Activated T-cell treated with anti-CD3 and anti-CD28 coated beads, Interleukin-2, amount 50 U/mL, for 72 hours (primary cell): ENCODE measurements at places on chromosomes 5 and 9. TPM values are rescaled to one million over a fixed set of nuclear protein-coding genes. Genes with fewer than 3 reads are reported as not detected.

- H3K27ac ChIP-seq, result no peak overlapping the region
- no peak for DNase-seq
- no peaks in the 10 kb centered on the region for H3K4me1 ChIP-seq
- H3K36me3 ChIP-seq, result no peaks in the 10 kb centered on the region
Measured at GRCh38 chr5:99122976-99123375, 194.2 kb upstream of the CHD1 start.

GRCh38 chr5:179800696-179801201, 5.9 kb downstream of the MGAT4B start:
- H3K4me3 ChIP-seq, result no peak overlapping the region
- no peaks in the 10 kb centered on the region for H3K27me3 ChIP-seq
- peaks cover 40% of the 10 kb centered on the region for H3K4me1 ChIP-seq
- DNase-seq, result no peak
- H3K36me3 ChIP-seq, result no peaks in the 10 kb centered on the region

DNA sequence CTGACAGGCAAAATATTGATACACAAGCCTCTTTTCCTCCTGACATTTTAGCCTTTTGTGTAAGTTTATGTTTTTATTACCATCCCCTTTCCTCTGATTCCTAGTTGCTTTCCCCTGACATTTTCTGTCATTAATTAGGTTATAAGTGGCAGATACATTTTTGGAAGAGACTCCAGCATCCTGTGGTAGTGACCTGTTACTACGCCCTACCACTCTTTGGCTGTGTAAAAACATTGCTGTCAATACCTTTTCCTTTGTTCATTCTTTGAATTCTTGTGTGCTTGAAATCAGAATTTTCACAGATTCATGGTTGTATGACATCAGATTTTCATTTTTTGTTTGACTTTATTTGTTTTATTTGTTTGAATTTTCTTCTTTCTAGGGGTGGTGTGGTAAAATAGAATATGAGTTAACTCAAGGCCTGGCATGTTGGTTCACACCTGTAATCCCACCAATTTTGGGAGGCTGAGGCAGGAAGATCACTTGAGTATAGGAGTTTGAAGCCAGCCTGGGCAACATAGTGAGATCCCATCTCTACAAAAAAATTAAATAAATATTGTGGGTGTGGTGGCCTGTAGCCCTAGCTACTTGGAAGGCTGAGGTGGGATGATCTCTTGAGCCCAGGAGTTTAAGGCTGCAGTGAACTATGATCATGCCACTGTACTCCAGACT, 43.4 kb downstream of the UBE2R2 start:
- no peaks in the 10 kb centered on the region for H3K27me3 ChIP-seq
- H3K27ac ChIP-seq, result peak overlapping the region; percentile 64
- peaks cover 37% of the 10 kb centered on the region for H3K4me1 ChIP-seq
- H3K4me3 ChIP-seq, result no peak overlapping the region

The DBH gene
- total RNA-seq, result not detected

- H3K27me3 ChIP-seq, result no peaks in the 10 kb centered on the region
- peak; percentile 68 for DNase-seq
Measured at GRCh38 chr5:126811515-126812198, 34.7 kb downstream of the LMNB1 start.

GRCh38 chr9:5951686-5952211, 61.1 kb downstream of the MLANA start:
- no peak overlapping the region for H3K27ac ChIP-seq
- H3K36me3 ChIP-seq, result no peaks in the 10 kb centered on the region

DNA sequence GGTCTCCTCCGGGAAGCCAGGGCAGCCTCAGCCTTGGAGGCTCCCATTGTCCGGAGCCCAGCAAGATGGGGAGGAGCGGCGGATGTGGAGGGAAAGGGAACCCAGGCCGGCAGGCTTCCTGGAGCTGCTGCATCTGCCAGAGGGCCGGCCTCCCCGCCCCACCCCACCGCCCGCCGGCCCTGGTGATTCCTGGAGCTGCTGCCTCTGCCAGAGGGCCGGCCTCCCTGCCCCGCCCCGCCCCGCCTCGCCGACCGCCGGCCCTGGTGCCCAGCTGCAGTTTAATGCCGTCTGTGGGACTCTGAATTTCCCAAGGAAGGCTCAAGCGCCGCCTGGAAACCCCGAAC, 31.6 kb downstream of the EXD3 start:
- DNase-seq, result no peak
- H3K4me3 ChIP-seq, result no peak overlapping the region
- no peaks in the 10 kb centered on the region for H3K27me3 ChIP-seq
- H3K27ac ChIP-seq, result no peak overlapping the region

The WDR38 gene
- not detected for total RNA-seq

- no peak for DNase-seq
- no peaks in the 10 kb centered on the region for H3K4me1 ChIP-seq
- H3K27me3 ChIP-seq, result peaks cover 20% of the 10 kb centered on the region
- no peak overlapping the region for H3K4me3 ChIP-seq
Measured at GRCh38 chr5:54362434-54362833, 52.1 kb upstream of the ARL15 start.

The PCDHGA3 gene
- not detected for total RNA-seq

- no peak overlapping the region for H3K27ac ChIP-seq
- H3K4me1 ChIP-seq, result peaks cover 29% of the 10 kb centered on the region
- DNase-seq, result no peak
- no peaks in the 10 kb centered on the region for H3K36me3 ChIP-seq
Measured at GRCh38 chr5:87113861-87114260, 153.8 kb upstream of the RASA1 start.

- no peak overlapping the region for H3K27ac ChIP-seq
- no peaks in the 10 kb centered on the region for H3K36me3 ChIP-seq
Measured at GRCh38 chr9:137694962-137695875, 76.4 kb downstream of the EHMT1 start.

The HK3 gene
- total RNA-seq, result 0.46 TPM

DNA sequence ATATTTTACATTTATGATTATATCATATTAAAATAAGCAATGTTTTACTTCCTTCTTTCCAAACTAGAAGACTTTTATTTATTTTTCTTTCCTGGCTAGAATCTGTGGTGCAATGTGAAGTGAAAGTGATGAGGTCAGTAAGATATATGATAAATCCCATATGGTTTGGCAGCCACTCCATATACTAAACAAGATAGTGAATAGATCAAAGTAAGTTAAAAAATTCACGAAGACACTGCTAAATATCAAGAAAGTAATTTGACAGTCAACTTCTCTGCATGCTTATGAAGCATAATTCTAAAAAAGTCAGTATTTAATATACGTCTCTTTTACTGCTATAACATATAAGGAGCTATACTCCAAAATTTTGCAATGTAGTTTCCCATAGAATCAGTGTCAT, 972.8 kb downstream of the DTWD2 start:
- no peaks in the 10 kb centered on the region for H3K27me3 ChIP-seq
- H3K4me1 ChIP-seq, result no peaks in the 10 kb centered on the region
- no peak for DNase-seq
- no peak overlapping the region for H3K27ac ChIP-seq
- no peaks in the 10 kb centered on the region for H3K36me3 ChIP-seq

DNA sequence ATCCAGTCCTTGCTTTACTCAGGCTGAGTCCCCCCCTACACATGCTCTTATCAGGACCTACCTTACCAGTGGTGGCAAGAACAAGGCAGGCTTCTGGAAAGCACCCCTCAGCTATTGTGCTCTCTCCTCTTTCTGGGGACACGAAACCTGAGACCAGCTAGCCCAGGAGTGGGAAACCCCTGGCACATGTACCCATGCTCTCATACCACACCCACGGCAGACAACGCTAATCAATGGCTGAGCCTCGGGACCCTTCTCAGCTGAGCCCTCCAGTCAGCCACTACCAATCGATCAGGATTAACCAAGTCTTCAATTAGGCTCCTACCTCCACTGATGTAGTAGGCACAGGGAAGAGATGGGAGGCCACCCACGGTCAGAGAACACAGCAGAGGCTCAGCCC, 65.1 kb downstream of the VAV2 start:
- DNase-seq, result no peak
- H3K4me1 ChIP-seq, result no peaks in the 10 kb centered on the region
- H3K4me3 ChIP-seq, result no peak overlapping the region
- no peak overlapping the region for H3K27ac ChIP-seq
- no peaks in the 10 kb centered on the region for H3K27me3 ChIP-seq

GRCh38 chr9:126366366-126367011, 39.9 kb downstream of the MVB12B start:
- H3K36me3 ChIP-seq, result peaks cover 12% of the 10 kb centered on the region
- no peak overlapping the region for H3K4me3 ChIP-seq
- H3K4me1 ChIP-seq, result no peaks in the 10 kb centered on the region
- no peaks in the 10 kb centered on the region for H3K27me3 ChIP-seq

The FAM81B gene
- total RNA-seq, result not detected

- H3K27ac ChIP-seq, result no peak overlapping the region
- no peak overlapping the region for H3K4me3 ChIP-seq
- no peaks in the 10 kb centered on the region for H3K4me1 ChIP-seq
- DNase-seq, result no peak
- no peaks in the 10 kb centered on the region for H3K36me3 ChIP-seq
Measured at GRCh38 chr5:84425365-84425881, 40.7 kb upstream of the EDIL3 start.

The BARHL1 gene
- total RNA-seq, result not detected

The SURF4 gene
- total RNA-seq, result 494 TPM

- DNase-seq, result no peak
- H3K4me1 ChIP-seq, result no peaks in the 10 kb centered on the region
- H3K36me3 ChIP-seq, result no peaks in the 10 kb centered on the region
- no peaks in the 10 kb centered on the region for H3K27me3 ChIP-seq
- no peak overlapping the region for H3K27ac ChIP-seq
Measured at GRCh38 chr5:167478188-167478587, 813.3 kb upstream of the WWC1 start.

DNA sequence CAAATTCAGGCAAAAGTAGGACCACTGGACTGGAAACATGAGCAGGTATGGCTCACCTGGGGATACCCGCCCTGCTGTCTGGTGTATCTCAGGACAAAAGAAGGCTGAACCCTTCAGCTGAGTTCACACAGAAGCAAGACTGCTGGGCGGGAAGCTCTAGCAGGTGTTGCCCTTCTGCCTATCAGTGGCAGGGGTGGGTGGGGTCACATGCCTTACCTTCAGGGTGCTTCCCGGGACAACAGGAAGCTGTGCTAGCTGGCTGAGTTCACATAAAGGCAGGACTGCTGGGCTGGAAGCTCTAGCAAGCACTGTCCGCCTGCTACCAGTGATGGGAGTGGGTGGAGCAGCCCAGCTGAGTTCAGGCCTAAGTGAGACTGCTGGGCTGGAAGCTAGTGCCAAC, 498.8 kb upstream of the ZNF608 start:
- H3K4me1 ChIP-seq, result no peaks in the 10 kb centered on the region
- no peak for DNase-seq

The NME5 gene
- total RNA-seq, result not detected

The CNTFR gene
- total RNA-seq, result not detected

The DNM1 gene
- 2.4 TPM for total RNA-seq

The UNC5A gene
- total RNA-seq, result 0.23 TPM

GRCh38 chr5:162067655-162068411, at the start of gene GABRG2:
Gene GABRG2, plus strand, starts transcription at chr5:162067773. Its CDS starts 227 bp downstream, at chr5:162068000.
- H3K27me3 ChIP-seq, result no peaks in the 10 kb centered on the region
- H3K4me1 ChIP-seq, result no peaks in the 10 kb centered on the region
- H3K36me3 ChIP-seq, result no peaks in the 10 kb centered on the region
- H3K27ac ChIP-seq, result no peak within 1 kb of the TSS

DNA sequence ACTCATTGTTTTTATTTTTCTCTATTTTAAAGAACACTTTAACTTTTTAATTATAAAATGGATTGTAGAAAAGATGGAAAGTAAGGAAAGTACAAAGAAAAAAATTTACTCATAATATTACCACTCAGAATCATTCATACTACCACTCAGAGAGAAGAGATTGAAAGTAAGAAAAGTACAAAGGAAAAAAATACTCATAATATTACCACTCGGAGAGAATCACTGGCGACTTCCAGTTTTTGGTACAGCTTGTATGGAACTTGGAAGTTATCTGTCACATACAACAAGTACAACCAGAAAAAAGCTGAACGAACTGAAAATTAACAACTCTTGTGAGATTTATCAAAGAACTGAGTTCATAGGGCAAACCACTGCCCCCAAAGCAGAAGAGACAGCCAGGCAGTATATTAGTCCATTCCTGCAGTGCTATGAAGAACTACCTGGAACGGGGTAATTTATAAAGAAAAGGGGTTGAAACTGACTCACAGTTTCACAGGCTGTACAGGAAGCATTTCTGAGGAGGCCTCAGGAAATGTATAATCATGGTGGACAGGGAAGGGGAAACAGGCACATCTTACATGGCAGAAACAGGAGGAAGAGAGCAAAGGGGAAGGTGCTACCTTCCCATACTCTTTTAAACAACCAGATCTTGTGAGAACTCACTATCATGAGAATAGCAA, 183.9 kb downstream of the SMARCA2 start:
- DNase-seq, result no peak
- H3K4me1 ChIP-seq, result peaks cover 11% of the 10 kb centered on the region
- no peaks in the 10 kb centered on the region for H3K27me3 ChIP-seq
- no peak overlapping the region for H3K27ac ChIP-seq
- H3K36me3 ChIP-seq, result peaks cover 15% of the 10 kb centered on the region

- peaks cover 71% of the 10 kb centered on the region for H3K4me1 ChIP-seq
- no peaks in the 10 kb centered on the region for H3K27me3 ChIP-seq
- H3K4me3 ChIP-seq, result peak overlapping the region; percentile 43
- no peak for DNase-seq
Measured at GRCh38 chr5:131296213-131296672, 32.4 kb downstream of the CDC42SE2 start.

- no peaks in the 10 kb centered on the region for H3K27me3 ChIP-seq
- H3K36me3 ChIP-seq, result no peaks in the 10 kb centered on the region
- H3K27ac ChIP-seq, result no peak overlapping the region
- H3K4me3 ChIP-seq, result no peak overlapping the region
- DNase-seq, result no peak
Measured at GRCh38 chr5:142888469-142889085, 118.4 kb downstream of the ARHGAP26 start.

The SPINK13 gene
- total RNA-seq, result not detected

The RANBP3L gene
- 0.35 TPM for total RNA-seq

- no peaks in the 10 kb centered on the region for H3K36me3 ChIP-seq
- no peak overlapping the region for H3K4me3 ChIP-seq
- H3K27ac ChIP-seq, result no peak overlapping the region
Measured at GRCh38 chr5:178546675-178547033, 43.5 kb downstream of the COL23A1 start.

DNA sequence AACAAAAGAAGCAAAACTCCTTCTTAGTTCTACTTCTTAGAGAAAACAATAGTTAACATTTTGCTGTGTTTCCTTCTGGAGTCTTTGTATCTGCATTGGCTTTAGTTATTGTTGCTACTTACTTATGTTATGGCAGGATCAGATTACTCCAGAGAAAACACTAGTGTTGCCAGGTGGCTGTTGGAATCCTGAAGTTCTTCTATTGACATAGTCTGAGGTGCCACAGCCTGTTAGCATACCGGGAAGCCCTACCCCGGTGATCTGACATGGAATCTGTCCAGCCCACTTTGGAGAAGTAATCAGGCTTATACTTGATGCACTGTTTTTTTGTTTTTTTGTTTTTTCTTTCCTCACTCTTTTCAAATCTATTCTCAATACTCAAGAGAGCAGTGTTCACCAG, 68.5 kb upstream of the CEP78 start:
- H3K27ac ChIP-seq, result no peak overlapping the region
- no peaks in the 10 kb centered on the region for H3K4me1 ChIP-seq
- no peak for DNase-seq
- no peak overlapping the region for H3K4me3 ChIP-seq
